ENCODE measurements at places on chromosomes 12 and 14.

DNA sequence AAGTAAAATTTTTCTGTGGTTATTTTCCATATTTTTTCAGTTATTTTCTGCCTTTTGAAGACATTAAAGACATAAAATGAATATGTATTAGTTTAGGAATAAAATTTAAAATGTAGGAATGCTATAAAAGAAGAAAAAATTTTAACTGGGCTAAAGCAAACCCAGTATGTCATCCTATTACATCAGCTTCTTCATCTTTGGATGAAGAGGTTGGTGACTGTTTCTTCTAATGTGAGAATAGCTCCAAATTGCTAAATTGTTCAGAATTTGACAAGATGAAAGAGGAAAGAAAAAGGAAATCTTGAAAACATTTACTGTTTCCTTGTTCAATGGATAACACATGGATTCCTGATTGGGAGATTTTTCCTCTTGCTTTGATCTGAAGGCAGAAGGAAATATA, 52.7 kb upstream of the PZP start:
- DNase-seq: no peak

GRCh38 chr14:96508900-96509299, 6.7 kb downstream of the PAPOLA start:
- no peak for DNase-seq

GRCh38 chr14:63045234-63045611, at the start of gene KCNH5:
Gene KCNH5, minus strand, starts transcription at chr14:63045458. Its CDS starts 272 bp downstream, at chr14:63045186.
- DNase-seq: peak; percentile 16

GRCh38 chr14:26191671-26192070, 406.2 kb downstream of the NOVA1 start:
- DNase-seq: no peak

DNA sequence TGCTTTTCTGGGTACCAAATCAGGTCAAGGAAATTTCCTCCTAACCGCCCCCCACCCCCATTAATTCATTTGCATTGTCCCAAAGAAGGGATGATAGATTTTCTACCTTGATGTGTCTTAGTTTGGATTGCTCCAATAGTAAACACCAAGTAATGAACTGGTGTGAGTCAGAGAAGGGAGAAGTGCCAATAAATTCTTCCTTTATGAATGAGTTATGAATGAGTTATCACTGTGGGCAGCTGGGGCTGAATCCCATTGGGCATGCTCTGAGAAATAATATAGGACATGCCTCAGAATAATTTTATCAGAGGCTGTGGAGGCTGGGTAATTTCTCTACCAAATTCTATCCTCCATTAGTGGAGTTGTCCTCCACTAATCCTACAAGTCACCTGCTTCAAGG, 277.9 kb upstream of the FLRT2 start:
- DNase-seq: no peak

- DNase-seq: no peak
These were observed 38.3 kb downstream of the FGD6 start for GRCh38 chr12:95179011-95179410.

DNA sequence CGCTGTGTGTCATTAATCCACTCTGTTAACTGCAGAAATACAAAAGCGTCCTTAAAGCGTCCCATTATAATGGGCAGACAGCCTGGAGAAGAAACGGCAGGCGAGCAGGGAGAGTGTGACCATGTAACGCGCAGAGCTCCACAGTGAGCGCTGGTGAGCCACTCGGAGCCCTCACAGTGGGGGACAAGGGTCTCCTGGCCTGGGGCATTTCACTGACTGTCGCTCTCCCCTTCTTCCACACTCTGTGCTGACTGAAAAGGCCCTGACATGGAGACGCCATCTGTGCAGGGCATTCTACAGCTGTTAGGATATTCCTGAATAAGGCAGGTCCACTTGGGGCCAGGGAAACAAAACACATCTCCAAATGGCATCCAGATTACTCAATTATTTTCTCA, 24.2 kb downstream of the CCDC92 start:
- DNase-seq: no peak

Data from left ventricle myocardium inferior (tissue), 1 donor.